Neural crest cell (in vitro differentiated cells): ENCODE measurements at places on chromosomes 6 and 20.

DNA sequence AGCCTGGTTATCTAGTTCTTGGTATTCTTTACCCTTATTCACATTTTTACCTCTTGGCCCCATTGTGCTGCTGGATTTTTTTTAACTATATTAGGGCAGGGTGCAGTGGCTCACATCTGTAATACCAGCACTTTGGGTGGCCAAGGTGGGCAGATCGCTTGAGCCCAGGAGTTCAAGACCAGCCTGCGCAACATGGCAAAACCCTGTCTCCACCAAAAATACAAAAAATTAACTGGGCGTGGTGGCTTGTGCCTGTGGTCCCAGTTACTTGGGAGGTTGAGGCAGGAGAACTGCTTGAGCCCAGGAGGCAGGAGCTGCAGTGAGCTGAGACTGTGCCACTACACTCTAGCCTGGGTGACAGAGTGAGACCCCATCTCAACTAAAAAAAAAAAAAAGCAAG lies 12.2 kb upstream of the TAF8 start:
- no peaks in the 10 kb centered on the region for H3K4me1 ChIP-seq
- H3K27me3 ChIP-seq = no peaks in the 10 kb centered on the region
- no peak overlapping the region for H3K4me3 ChIP-seq
- DNase-seq = no peak
- no peaks in the 10 kb centered on the region for H3K36me3 ChIP-seq

GRCh38 chr6:32627831-32628230 lies 9.4 kb upstream of the HLA-DQA1 start:
- H3K27me3 ChIP-seq = no peaks in the 10 kb centered on the region
- H3K4me3 ChIP-seq = no peak overlapping the region
- H3K36me3 ChIP-seq = no peaks in the 10 kb centered on the region
- no peak for DNase-seq
- H3K4me1 ChIP-seq = no peaks in the 10 kb centered on the region

- H3K36me3 ChIP-seq = no peaks in the 10 kb centered on the region
- H3K4me3 ChIP-seq = no peak overlapping the region
- DNase-seq = no peak
- peaks cover 26% of the 10 kb centered on the region for H3K4me1 ChIP-seq
- H3K27me3 ChIP-seq = no peaks in the 10 kb centered on the region
These were observed 118.1 kb downstream of the FAM120B start for GRCh38 chr6:170424604-170425126.

DNA sequence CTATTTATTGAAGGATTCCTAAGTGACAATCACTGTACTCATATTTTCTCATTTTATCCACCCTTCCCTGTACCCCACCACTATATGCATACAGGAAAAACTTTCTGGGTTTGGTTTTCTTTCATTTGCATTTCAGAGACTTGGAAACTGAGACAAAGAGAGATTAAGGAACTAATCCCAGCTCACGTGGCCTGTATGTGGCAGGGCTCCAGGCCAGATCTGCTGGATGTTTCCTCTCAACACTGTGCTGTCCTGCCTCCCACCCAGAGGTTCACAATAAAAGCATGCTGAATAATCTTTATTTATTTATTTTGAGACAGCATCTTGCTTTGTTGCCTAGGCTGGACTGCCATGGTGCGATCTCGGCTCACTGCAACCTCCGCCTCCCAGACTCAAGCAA lies 50.2 kb downstream of the CEP162 start:
- no peak overlapping the region for H3K4me3 ChIP-seq
- no peak for DNase-seq
- H3K27me3 ChIP-seq = no peaks in the 10 kb centered on the region
- H3K4me1 ChIP-seq = no peaks in the 10 kb centered on the region
- H3K36me3 ChIP-seq = peaks cover 26% of the 10 kb centered on the region

DNA sequence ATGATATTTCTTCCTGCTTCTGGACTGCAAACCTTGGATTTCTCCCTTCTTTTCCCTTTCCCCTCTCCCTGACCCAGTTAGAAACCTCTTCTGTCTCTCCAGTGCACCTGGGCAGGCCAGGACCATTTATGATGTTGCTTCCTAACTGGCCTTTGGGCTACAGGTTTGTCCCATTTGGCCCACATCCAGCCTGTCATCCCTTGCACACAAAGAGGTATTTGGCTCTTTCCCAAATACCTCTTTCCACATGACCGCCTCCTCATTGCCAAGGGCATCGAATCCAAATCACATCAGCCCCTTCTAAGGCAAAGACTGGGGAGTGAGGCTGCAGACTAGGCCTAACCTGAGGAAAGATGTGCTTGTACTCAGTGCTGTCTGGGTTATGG lies 13.6 kb downstream of the FGD2 start:
- no peaks in the 10 kb centered on the region for H3K36me3 ChIP-seq
- peaks cover 9% of the 10 kb centered on the region for H3K4me1 ChIP-seq
- no peak overlapping the region for H3K4me3 ChIP-seq
- H3K27me3 ChIP-seq = no peaks in the 10 kb centered on the region
- no peak overlapping the region for H3K27ac ChIP-seq
